ENCODE measurements at places on chromosomes 1 and 21.

GRCh38 chr1:17213148-17213781 is 8.3 kb downstream of the PADI1 start:
- no peak for DNase-seq

DNA sequence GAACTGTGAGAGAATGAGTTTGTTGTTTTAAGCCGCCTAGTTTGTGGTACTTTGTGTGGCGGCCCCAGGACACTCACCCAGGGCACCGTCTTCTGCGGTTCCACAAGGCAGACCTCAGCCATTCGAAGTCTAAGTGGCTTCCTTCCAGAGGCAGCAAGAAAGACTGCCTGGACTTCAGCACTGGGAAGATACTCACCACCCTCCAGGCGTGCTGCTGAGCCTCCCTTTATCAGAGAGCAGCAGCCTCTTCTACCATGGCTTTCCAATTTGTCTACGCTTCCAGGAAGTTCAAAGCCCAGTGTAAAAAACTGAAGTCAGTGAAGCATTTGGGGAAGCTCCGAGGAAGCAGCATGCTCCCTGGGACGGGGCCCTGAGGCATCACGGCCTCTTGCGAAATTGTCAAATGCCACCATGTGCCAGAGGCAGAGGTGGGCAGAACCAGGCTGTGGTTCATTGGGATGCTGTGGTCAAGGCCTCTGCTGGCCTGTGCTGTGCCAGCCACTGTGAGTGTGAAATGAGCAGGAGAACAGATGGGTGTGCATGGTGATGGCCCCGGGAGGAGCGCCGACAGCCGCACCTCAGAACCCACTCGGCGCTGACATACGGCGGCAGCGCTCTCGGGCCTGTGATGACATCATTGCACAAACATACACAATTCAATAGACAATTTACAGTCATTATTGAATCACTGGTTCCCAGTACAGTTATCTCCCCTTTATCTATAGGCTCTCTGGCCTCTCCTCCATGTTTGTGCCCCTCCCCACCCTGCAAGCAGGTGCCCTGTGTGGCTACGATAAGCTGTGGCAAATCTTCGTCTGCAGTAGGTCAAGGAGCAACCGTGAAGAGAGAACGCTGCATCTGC is 110.4 kb downstream of the PDE9A start:
- no peak for DNase-seq

- no peak for DNase-seq
Observed at GRCh38 chr1:176801514-176802020, 338.6 kb downstream of the PAPPA2 start.

- no peak for DNase-seq
Observed at GRCh38 chr21:26554365-26554764, 18.7 kb downstream of the CYYR1 start.

GRCh38 chr1:208298593-208299269 is 54.5 kb upstream of the PLXNA2 start:
- DNase-seq: no peak

- no peak for DNase-seq
Observed at GRCh38 chr1:196651079-196651478, 764 bp upstream of the CFH start.

- DNase-seq: no peak
Observed at GRCh38 chr1:236425031-236425663, 31.1 kb downstream of the EDARADD start.

DNA sequence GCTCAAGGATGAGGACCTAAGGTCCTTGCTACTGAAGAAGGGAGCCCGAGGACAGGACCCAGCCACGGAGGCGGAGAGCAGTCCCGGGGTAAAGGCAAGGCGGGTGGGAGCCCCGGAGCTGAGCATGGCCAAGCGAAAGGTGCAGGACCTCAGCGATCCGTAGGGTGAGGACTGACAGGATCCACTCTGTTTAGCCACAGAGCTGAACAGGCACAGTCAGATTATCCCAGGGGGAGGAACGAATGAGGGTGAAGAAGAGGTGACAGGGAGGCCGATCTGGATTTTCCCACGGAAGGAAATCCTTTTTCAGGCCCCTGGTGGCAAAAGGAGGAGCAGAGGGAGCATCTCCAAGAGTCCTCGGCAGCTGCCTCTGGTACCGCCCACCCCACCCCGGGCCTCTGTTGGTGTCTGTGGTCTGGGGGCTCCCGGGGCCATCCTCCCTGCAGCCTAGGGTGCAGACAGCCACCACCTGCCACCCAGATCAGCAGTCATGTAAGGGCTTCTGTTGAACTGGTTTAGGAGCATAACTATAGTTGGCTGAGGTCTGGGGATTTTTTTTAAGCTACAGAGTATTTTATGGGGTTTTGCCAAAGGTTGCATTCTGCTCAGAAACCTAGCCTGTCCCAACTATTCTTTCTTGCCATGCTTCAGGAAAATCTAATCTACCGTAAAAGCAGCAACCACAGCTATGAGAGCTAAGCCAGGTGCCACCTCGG is 32.3 kb upstream of the LBR start:
- DNase-seq: no peak

All from epithelial cell of esophagus (primary cell).